ENCODE measurements at places on chromosomes 2 and 18. TPM values are rescaled to one million over a fixed set of nuclear protein-coding genes. Genes with fewer than 3 reads are reported as not detected.

The SERPINB10 gene
- 0.14 TPM for total RNA-seq

The CAPN14 gene
- 0.42 TPM for total RNA-seq

The DSG4 gene
- not detected for total RNA-seq

The KCNG2 gene
- total RNA-seq, result not detected

The STAT1 gene
- total RNA-seq, result 383 TPM

The ANO7 gene
- 3.4 TPM for total RNA-seq

The VSNL1 gene
- not detected for total RNA-seq

The UGT1A10 gene
- total RNA-seq, result not detected

All from activated naive CD8-positive, alpha-beta T cell treated with anti-CD3 and anti-CD28 coated beads for 36 hours (primary cell).